ENCODE measurements at places on chromosomes 12 and 14.

- no peak for DNase-seq
These were observed 64.0 kb downstream of the IQSEC3 start for GRCh38 chr12:130519-130918.

DNA sequence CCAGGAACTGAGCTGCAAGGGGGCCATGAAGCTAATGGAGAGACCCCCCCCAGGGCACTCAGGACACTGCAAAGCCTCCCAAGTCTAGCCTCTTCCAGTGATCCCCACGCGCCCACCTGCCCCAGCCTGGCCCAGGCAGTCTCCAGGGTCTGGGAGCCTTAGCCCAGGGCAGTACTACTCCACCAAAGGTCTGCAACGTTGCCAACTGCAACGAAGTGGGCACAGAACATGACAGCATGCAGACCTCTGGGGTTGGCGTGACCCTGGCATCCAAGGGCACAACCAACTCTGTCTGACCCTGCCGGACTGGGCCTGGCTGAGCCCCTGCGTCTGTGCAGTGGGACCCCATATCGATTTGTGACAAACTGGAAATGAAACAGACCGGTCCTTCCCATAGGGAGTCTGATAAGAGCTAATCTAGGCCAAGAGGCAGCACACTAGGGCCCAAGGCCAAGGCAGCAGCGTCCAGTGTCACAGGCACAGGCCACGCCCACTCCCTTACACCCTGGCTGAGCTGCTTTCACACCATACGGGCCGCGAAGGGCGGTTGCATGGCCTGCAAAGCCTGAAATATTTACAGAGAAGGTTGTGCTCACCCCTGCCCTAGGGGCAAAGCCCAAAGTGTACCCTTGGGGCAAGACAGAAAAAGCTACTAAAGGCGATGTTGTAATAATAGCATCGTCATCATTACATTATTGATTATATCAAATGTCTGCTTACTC, 76.7 kb downstream of the NCOR2 start:
- no peak for DNase-seq

- no peak for DNase-seq
These were observed 275.0 kb upstream of the G2E3 start for GRCh38 chr14:30283822-30284446.

GRCh38 chr12:75877763-75878621, 153.6 kb downstream of the PHLDA1 start:
- DNase-seq: no peak

- DNase-seq: no peak
These were observed 579 bp upstream of the RNASE1 start for GRCh38 chr14:20803223-20803622.

- DNase-seq: no peak
These were observed 36.9 kb upstream of the NCOR2 start for GRCh38 chr12:124604264-124604680.

DNA sequence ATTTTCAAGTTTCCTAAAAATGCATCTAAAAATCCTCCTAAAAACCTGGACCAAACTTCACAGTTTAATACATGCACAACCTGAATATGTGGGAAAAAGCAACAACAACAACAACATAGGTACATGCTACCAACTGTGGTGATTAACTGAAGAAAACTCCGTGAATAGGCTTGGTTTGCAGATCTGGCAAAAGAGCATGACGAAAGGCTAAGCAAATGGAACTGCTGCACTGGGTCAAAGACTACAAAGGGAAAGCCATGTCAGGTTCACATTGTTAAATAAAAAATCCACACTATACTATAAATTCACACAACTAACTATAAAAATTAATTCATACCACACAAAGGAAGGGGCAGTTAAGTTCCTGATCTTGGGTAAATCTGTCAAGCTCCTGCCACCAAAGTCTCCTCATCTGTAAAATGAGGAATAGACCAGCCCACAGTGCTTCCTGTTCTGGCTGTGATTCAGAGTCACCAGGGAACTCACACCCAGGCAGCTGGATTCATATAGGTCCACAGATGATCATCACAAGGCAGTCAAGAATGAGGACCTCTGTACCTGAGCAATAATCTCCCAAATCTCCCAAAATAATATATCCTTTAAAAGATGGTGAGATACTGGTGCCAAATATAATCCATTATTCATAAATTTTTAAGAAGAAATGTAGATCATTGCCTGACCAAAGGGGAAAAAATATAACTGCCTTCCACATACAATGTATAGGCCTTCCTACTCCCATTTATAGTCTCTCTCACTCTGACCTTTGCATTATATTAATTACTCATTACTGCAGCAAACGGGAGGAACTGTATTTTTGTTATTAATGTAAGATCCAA, 7.0 kb downstream of the CORO1C start:
- DNase-seq: no peak

DNA sequence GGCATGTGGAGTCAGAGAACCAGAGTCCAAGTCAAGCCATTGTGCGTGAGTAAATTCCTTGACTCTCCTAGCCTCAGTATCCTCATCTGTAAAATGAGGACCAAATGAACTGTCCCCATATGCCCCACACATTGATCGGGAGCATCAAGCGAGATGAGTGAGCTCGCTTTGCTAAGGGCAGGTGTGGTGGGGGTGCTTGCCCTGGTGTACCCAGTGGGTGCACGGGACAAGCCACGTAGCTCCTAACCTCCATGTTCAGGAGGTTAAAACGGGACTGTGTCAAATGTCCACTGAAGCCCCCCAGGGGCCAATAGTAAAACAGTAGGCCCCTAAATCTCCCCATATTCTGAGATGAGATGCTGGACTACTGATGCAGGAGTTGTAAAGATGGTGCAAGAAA, 60.9 kb downstream of the SERPINA3 start:
- no peak for DNase-seq

- no peak for DNase-seq
These were observed 7.2 kb upstream of the CACNA2D4 start for GRCh38 chr12:1925684-1926006.

DNA sequence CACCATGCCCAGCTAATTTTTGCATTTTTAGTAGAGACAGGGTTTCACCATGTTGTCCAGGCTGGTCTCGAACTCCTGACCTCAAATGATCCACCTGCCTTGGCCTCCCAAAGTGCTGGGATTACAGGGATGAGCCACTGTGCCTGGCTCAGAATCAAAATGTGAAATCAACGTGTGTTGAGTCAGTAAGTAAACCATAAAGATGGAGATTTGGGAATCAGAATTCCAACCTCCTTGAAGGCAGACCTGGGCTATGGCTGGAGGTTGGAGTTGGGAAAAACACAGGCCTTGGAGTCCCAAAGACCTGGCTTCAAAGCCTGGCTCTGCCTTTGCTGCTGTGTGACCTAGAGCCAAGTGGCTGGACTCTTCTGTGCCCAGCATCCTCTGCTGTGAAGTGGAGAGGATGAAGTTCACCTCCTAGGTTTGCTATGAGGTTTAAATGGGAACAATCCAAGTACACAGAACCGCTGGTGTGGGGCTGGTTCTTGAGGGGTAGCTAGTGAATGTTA, 10.2 kb downstream of the ALDH2 start:
- DNase-seq: no peak

DNA sequence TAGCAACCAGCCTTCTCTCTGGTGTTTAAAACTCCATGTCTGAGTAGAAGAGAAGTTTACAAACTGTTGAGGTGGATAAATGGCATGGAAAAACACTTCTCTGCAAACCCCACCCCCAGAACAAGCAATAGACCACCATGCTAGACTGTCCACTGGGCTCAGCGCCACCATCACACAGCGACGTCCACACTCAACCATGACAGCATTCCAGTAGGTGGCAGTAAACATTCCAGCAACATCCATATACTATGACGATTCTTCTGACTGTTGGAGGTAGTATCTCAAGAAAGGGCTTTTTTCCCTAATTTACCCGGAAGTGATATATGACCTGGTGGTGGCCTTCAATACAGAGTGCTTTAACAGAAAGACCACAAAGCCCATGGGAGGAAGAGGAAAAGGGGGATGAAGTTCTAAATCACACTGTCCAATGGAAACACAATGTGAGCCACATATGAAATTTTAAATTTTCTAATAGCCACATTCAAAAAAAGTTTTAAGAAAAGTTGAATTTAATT, 152.2 kb downstream of the SLC15A4 start:
- no peak for DNase-seq

DNA sequence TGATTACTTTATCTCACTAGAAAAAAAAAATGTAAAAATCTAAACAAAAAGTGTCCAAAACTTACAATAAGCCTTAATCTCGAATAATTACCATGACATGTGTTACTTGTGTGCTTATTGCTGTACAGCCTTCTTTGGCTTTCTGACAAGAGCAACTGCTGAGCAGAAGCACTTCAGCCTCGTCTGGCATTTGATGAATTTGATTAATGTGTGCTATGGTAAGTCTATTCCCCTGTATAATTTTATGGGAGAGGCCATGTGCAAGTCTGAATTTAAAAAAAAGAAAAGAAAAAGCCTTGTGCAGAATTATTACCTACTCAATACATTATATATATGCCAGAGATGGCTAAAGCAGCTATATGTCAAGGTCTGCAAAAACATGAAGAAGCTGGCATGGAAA, 113.9 kb downstream of the AEBP2 start:
- DNase-seq: no peak

GRCh38 chr12:68853396-68854077, 45.6 kb downstream of the MDM2 start:
- no peak for DNase-seq

DNA sequence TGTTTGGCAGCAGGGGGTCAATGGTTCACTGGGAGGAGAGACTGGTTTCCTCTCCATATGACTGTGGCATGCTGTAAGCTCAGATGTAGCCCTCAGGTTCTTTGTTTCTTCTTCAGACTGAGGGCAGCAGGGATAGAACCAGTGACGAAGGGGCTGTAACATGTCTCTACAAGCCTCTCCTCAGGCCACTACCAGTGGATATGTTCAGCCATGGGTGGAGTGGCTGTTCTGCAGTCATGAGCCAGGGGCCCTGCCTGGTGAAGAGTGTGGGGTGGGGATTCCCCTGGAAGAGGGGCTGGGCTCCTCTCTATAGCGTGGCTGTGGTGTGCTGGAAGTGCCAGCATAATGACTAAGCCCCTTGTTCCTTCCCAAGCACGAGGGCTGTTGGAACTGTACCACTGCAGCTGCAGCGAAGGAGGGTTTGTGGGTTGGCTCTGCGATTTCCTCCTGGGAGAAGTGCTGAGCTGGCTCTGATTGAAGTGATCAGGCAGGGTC, 55.8 kb downstream of the CMAS start:
- peak; percentile 4 for DNase-seq

GRCh38 chr12:64042911-64043310, 179.2 kb downstream of the KICS2 start:
- DNase-seq: no peak

- DNase-seq: no peak
These were observed 349.0 kb downstream of the RAD51B start for GRCh38 chr14:68168460-68169109.

- no peak for DNase-seq
These were observed 23.4 kb upstream of the LRP6 start for GRCh38 chr12:12290206-12290605.

- DNase-seq: no peak
These were observed 53.0 kb downstream of the NPAS3 start for GRCh38 chr14:32991691-32992090.

GRCh38 chr12:12562016-12562483, 613 bp downstream of the DUSP16 start:
- no peak for DNase-seq

DNA sequence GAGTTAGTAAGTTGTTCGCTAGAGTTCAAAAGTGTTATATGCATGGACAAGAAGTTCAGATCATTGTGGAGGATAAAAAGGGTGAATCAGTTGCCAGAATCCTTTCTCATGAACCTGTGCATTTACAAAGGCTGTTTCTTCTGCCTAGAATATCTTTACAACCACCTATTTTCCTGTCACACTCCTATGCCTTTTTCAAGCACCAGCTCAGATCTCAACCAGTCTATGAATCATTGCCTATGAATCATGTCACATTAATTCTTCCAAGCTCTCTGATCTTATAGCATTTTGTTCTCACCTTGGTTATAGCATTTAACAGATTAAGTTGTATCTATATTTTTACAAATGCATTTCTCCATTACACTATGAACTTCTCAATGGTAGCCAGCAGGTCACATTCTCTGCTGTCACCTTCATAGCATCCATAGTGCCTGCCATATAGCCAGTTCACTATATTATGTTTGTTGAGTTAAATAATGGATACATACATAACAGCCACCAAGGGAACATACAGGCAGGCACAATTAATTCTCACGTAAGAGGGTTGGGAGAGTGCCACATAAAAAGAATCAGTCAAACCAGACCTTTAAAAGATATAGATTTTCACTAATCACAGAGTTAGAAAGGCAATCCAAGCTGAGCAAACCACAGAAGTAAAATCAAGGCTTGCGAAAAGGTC, 573.0 kb downstream of the FOXG1 start:
- DNase-seq: no peak

DNA sequence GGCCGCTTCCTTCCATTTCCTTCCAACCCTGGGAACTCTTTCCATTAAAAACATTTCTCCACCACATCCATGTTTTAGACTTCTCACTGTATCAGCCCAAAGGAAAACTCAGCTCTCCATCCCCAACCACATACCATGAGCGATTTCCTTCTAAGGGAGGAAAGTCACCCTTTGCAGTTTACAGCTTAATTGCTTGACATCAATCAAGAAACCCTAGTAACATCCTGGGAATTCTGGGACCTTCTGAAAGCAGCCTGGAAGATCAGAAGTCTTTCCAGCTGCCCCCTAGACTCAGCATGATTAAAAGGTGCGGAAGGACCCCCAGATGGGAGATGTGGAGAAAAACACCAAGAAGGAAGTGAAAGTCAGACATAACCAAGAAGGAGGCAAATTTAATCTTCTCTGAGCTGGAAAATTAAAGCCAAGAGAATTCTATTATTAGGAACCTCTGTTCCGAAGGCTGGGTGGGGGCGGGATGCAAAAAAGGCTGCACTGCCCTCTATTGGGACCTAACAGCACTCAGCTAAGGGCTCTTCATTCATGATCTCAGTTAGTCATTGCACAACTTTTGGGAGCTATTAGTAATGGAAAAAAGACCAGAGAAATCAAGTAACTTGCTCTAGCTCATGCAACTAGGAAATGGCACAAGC, 73.3 kb upstream of the PLXNC1 start:
- no peak for DNase-seq

DNA sequence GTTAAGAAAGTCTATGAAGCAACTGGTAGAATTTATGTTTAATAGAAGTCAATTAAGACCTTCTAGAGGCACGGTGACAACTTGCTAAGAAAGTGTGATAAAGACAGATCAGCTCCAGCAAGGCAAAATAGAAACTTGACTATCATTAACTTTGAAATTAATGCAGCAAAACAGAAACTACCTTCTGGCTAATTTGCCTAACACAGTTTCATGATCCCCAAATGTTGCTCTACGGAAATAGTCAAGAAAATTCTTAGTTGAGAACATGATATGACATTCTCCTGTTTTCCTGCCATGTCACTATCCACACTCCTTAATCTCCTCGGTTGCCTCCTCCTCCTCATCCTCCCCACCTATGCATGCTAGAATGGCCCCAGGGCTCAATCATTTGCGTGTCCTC, 4.2 kb downstream of the DENND5B start:
- no peak for DNase-seq

GRCh38 chr14:52266782-52267181, 716 bp upstream of the PTGDR start:
- DNase-seq: no peak
